ENCODE measurements at places on chromosomes 12 and 14.

DNA sequence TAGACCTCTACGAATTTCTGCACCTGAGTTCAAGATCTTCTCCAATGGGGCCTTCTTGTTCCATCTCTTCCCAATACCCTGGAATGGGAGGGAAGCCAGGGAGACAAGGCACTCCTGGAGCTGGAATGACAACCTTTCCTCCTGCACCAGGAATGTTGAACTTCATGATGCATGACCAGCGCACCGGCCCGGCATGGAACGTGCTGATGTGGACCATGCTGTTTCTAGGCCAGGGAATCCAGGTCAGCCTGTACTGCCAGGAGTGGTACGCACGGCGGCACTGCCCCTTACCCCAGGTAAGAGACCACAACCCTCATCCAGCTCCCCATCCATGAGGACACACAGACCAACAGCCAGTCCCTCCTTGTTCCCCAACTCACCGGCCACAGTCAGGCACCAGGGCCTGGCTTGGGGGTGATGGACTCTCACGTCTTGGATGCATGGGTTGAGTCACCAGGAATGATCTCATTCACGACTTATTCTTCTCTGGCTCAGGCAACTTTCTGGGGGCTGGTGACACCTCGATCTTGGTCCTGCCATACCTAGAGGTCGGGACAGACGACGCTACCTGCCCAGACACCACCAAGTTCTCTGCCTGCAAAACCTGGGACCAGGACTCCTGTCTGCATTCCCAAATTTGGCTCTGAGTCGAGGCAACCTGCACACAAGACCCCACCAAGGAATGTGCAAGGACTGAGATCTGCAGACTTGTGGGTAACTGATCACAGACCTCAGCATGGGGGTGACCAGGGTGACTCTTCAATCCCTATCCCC, 20.5 kb downstream of the SOAT2 start:
- DNase-seq: no peak

GRCh38 chr14:81222126-81222525, 1.4 kb upstream of the GTF2A1 start:
- no peak for DNase-seq

DNA sequence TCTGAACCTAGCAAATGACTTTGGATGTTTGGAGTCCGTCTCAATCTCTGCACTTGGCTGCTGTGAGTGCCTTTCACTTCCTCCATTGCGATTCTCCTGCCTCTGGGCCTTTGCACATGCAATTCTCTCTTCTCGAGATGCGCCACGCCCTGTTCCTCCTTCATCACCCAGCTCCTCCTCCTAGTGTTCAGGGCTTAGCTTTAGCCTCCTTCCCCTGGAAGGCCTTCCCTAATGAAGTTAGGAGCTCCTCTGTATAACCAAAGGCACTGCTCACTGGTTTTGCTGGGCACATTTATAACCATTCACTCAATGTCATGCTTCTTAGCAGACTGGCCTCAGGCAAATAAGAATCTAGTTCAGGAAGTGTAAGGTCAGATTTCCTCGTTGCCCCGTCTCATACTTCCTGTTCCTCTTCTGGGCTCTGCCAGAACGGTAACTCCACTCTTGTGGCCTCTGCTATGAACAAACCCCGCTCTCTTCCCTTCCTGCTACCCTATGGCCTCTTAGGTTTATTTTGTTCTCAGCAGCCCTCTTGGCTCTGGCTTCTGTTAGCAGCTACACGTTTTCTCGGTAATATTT, 171.4 kb downstream of the CRADD start:
- no peak for DNase-seq

- no peak for DNase-seq
Measured at GRCh38 chr12:106128585-106129328, 10.0 kb downstream of the NUAK1 start.

GRCh38 chr12:21451529-21451928, 14.1 kb downstream of the PYROXD1 start:
- no peak for DNase-seq

DNA sequence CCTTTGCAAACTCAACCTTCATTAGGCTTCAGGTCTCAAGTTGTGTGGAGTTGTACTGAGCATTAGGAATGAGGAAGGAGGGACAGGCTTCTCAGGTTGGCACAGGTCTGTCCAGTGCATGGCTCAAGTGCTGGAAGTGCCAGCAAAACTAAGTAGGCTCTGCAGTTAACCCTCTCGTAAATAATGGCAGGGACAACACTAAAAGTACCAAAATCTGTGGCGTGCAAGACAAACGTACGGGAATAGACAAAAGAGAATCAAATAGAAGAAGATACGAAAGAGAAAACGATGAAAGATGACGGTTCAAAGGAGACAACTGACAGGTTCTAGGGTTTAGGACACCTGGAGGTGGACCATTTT, 612 bp downstream of the TRAPPC6B start:
- no peak for DNase-seq

Measured in posterior cingulate gyrus (tissue), 11 donors.